Activated effector memory CD4-positive, alpha-beta T cell treated with anti-CD3 and anti-CD28 coated beads, Interleukin-2, amount 50 U/mL, for 16 hours (primary cell): ENCODE measurements at places on chromosomes 16 and 17.
A peak's percentile ranks its signal among the peaks of the same experiment; 100 is the strongest.

GRCh38 chr17:79413611-79414010 is 197.2 kb downstream of the RBFOX3 start:
- no peak for DNase-seq

DNA sequence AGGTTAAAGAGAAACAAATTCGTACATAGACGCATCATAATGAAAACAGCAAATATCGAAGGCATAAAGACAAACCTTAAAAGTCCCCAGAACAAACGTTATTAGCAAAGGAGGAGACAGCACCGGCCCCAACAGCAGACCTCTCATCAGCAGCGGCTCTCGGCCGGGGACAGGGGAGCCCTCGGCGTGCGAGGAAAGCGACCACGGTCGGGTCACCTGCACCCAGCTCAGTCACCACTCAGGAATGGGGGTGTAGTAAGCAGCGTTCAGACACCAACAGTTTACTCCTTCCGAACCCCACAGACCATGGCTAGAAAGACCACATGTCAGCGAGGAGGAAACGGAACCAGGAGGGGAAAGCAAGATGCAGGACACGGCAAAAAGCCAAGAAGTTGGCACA is 109.3 kb upstream of the CHMP6 start:
- no peak for DNase-seq

- DNase-seq, result peak; percentile 86
Observed at GRCh38 chr17:9021158-9021991, at the start of gene NTN1. TSS of gene NTN1 (plus strand) at chr17:9021510. CDS start at chr17:9022374, 864 bp downstream.

DNA sequence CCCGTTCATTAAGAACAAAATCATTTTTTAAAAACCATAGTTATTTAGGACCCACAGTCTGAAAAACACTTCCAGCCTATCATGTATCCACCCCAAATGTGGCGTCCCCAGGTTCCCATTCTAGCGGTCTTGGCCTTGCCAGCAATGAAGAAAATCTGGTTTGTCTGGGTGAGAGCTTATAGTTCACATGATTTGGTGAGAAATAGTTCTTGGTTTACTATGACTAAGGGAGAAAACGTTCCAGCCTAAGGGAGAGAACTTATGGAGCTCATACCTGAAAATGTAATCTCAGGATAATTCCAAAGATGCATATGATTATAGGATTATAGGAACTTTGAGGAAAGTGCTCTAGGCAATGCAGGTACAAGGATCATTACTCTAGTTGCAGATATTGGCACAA is 4.8 kb downstream of the MARVELD3 start:
- DNase-seq, result no peak

GRCh38 chr16:30741461-30741914 is 6.7 kb upstream of the PHKG2 start:
- DNase-seq, result no peak

GRCh38 chr16:57700781-57701551 is 6.4 kb downstream of the DRC7 start:
- no peak for DNase-seq
